ENCODE measurements at places on chromosomes 11 and 22.
A peak's percentile ranks its signal among the peaks of the same experiment; 100 is the strongest.

GRCh38 chr22:42613872-42614301 is 796 bp downstream of the POLDIP3 start:
- no peak for DNase-seq

DNA sequence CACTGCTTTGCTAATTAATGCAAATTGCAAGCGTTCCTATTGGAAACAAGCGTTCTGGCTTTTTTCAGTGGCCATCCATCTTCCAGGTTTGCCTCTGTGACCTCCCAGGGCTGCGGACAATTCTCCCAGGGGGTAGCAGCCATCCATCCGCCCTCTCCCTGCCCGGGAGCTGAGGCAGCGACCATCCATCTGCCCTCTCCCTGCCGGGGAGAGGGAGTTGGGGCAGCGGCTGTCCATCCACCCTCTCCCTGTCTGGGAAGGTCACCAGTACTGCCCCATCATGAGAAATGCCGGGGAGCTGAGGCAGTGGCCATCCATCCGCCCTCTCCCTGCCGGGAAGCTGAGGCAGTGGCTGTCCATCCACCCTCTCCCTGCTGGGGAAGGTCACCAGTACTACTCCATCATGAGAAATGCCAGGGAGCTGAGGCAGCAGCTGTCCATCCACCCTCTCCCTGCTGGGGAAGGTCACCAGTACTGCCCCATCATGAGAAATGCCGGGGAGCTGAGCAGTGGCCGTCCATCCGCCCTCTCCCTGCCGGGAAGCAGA is 394.7 kb downstream of the BRD1 start:
- DNase-seq = no peak

DNA sequence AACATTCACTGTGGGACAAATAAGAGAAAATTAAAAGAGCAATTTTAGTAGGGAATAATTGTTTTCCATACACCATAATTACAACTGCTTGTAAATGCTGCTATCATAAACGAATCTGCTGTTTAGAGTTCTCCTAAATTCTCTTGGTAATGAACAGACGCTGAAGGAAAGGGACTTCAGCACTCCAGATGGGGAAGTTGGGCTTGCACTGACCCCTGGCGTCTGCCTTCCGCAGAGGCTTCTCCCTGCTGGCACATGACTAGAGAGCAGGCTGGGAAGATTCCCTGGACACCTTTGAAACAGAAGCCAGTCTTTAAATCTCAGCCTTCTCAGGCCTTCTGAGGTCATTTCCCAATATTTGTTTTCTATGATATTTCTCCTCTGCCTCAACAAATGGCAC is 84.1 kb downstream of the NXPE2 start:
- DNase-seq = no peak

DNA sequence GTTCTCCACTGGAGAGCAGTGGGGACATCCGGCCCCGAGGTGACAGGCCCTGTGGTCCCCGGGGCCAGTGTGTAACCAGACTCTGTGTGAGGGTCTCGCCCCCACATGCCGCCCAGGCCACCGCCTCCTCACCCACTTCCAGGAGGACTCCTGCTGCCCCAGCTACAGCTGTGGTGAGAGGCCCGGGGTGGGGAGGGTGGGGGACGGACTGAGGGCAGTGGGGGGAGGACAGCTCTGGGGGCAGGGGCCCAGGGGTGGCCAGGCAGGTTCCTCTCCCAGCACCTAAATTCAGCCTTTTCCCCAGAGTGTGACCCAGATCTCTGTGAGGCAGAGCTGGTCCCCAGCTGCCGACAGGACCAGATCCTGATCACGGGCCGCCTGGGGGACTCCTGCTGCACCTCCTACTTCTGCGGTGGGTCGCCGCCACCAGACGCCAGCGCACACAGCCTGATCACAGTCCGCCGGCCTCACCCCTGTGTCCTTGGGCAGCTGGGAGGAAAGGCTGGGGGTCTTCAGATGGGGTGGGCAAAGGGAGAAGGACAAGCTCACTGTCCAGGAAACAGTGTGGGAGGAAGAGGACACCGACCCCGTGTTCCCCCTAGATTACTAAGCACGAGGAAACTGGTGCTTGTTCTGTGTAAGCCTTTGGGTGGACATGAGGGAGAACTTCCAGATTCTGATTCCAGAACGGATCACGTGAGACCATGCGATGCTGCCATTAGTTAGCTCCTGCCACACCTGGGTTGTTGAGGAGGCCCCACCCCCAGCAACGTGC is 84.4 kb upstream of the MYOD1 start:
- DNase-seq = no peak

DNA sequence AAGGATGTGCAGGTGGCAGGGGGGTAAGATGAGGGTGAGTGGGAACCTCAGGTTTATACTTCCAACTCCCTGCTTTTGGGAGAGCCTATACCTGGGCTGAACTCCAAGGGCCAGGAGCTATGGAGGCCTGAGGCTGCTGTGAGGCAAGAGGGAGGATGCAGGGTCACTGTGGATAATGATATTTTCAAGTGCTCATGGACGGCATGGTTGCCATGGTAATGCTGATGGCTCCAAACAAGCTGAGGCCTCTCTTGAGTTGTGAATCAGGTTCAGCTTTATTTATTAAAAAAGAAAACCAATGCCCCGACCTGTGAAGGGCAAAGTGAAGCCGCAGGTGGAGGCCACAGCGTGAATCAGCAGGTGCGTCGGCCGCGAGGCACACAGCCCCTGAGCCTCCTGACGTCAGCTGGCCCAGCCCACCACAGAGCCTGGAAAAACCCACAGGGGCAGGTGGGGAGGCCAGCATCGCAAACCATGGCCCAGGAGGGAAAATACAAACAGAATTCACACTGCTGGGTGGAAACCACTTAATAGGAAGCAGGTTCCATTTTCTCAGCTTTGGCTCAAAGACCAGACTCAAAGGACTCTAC is 17.4 kb upstream of the CREB3L1 start:
- no peak for DNase-seq

DNA sequence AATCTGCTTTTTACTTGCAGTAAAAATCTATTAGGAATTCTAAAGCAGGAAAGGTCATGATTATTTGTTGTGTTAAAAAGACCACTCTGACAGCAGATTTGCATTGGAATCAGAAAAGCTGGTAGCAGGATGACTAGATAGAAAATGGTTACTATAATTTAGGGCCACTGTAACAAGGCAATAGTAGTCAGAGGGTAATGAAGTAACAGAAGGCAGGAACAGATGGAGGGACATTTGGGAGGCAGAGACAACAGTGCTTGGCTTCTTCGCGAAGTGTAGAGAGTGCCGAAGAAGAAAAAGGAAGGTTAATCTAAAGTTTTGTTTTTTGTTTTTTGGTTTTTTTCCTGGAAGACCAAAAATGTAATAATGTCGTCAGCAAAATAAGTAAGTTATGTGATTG is 129.8 kb upstream of the SLC5A12 start:
- no peak for DNase-seq

GRCh38 chr11:71996946-71997345 is 1.8 kb upstream of the IL18BP start:
- DNase-seq = no peak

DNA sequence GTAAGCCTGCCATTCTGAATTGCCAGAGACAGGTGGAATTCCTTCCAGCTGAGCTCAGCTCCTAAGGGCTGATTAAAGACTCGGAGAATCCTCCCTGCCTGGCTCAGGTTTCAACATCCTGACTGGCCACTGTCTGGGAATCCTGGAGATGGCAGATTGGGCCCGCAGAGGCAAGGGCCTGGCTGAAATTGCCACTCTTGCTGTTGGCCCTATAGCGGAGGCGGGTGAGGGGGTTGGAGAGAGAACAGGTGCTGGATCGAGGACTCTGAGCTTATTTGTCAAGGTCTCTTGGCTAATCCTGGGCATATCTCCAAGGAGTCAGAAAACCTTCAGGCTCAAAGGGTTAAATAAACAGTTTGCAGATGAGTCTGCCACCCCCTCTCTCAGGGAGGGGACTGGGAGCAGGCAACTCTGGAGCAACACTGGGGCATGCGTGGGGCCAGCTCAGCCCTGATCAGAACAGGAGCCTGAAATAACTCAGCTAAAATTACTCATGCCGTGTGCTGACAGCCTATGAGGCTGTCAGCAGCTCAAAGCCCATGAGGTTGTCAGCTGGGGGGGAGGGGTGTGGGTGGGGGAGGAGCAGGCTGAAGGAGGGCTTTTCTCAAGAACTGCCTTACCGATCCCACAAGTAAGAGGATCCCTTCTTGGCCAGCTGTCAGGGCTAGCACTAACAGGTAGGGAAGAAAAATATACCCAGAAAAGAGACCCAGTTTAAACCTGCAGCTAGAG is 14.7 kb upstream of the MFRP start:
- no peak for DNase-seq

DNA sequence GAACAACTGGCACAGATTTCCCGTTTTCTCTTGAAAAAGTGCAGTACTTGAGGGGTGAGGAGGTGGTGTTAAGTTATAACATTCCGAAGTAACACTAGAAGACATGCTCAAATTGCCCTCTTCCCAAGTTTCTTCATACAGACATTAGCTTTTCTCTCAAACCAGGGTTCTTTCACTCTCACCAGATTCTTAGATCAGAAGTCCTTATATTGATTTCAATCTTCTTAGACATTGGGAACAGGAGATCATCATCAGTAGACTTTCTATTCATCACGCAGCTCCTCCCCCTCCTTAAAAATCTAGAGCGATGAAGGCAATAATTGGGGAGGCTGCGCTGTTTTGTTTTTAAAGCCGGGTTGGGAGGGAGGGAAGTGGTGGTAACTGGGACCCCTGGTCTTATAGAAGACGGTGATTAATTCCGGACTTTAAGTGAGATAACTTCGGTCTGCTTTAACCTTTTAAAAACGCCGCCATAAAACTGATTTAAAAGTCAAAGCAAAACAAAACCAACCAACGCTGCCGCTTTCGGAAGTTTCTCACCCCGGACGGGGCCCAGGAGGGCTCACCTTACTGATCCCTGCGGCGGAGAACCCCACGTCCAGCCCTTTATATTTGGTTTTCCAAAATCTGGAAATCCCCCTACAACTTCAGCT is 665 bp downstream of the USP28 start:
- no peak for DNase-seq

DNA sequence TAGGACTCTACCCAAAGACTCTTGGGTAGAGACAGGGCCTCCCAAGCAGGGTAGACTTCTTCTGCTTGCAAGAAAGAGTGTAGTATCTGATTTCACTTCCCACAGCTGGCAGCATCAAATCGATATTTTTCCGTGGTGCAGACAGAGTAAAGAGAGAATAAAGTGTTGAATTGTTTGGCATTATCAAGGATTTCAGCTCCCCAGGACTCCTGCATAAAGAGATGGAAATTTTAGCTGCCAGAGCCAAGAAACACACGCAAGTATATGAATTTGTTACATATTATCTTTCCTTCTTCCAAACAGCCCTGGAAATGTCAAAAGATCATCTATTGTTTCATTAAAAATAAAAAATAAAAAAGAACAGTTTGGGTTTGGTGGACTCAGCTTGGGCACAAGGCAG is 136.8 kb downstream of the PKNOX2 start:
- no peak for DNase-seq

GRCh38 chr22:40716116-40716515 is 36.8 kb downstream of the MCHR1 start:
- DNase-seq = no peak

DNA sequence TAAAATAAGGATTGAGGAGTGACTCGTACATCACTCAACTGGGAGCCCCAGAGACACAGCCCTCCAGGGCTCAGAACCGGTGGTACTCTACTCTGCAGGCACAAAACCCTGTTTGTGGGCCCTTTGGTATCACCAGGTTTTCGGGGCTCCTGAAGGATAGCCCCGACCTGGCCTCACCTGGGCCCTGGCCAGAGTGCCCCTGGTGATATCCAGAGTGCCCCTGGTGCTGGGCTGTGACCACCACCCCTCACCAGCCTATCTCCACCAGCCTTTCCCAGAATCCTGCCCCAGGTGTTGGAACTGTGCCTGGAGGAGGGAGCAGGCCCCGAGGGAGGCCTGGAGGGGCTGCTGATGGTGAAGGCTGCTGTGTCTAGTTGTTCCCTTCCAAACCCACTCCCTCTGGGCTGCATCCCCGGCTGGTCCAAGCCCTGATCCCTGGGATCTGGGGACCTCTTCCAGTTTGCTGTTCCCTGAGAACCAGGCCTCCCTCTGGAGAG is 2.2 kb upstream of the GGT5 start:
- DNase-seq = no peak

- no peak for DNase-seq
These were observed 15.2 kb downstream of the MB start for GRCh38 chr22:35601743-35602615.

- peak; percentile 65 for DNase-seq
These were observed 9.7 kb upstream of the NEFH start for GRCh38 chr22:29470159-29470855.

GRCh38 chr11:47411884-47412746 is 3.7 kb downstream of the SLC39A13 start:
- peak; percentile 31 for DNase-seq

GRCh38 chr11:75421035-75421602 is 11.9 kb downstream of the KLHL35 start:
- no peak for DNase-seq

GRCh38 chr11:10414181-10414580 is 40.9 kb upstream of the AMPD3 start:
- no peak for DNase-seq

GRCh38 chr11:79100093-79100910 is 340.5 kb downstream of the TENM4 start:
- DNase-seq = no peak

GRCh38 chr11:10669258-10670033 is 24.1 kb downstream of the IRAG1 start:
- no peak for DNase-seq

DNA sequence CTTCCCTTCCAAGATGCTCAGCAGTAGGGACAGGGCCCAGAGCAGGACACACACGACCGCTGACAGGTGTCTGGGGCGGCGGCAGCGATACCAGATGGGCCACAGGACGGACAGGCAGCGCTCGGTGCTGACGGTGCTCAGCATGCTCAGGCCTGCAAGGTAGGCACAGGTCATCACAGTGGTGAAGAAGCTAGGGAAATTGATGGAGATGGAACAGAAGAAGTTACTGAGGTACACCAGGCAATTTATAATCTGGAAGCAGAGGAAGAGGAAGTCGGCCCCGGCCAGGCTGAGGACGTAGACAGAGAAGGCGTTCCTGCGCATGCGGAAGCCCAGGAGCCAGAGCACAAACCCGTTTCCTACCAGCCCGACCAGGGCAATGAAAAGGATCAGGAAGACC is 4.6 kb downstream of the MRGPRX2 start:
- no peak for DNase-seq

DNA sequence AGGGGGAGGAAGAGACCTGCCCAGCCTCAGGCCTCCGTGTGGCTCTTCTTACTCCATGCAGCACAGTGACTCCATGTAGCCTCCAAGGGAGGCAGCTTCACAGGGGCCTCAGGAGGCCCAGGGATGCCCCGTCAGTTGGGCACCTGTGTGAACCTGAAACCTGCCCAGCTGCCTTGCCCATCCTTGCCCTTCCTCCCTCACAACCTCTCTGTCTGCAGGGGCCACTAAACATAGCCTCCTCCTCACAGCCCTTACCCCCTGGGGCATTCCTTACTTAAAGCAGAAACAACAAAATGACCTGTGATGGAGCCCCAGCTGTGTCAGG is 7.1 kb downstream of the LRRC32 start:
- no peak for DNase-seq

- DNase-seq = no peak
These were observed 7.8 kb upstream of the DKK3 start for GRCh38 chr11:12016246-12016645.

DNA sequence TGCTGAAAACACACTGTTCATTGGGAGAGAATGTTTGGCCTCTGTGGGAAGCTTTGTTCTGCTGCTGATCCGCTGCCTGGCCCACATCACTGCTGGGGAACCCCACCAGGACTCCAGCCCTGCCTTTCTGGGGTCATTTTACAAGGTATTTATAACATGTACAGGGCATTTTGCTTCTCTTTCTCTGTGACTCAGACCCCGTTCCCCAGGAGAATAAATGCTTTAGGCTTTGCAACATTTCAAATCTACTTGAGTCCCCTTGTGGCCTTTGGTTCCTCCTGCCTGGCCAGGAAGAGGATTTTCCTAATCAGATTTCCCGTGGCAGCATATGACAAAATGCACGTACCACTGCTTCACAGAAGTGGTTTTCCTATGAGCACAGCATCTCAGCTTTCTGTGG is 43.0 kb downstream of the BTG4 start:
- DNase-seq = no peak

All from activated T-helper 1 cell treated with Interleukin-2 at 50 U/mL for 16 hours (primary cell).